Activated CD4-positive, alpha-beta T cell treated with anti-CD3 and anti-CD28 coated beads, Interleukin-2, amount 10 ng/mL, durations not matched to agents 24 days and 14 days (primary cell): ENCODE measurements at places on chromosomes 4 and X. TPM values are rescaled to one million over a fixed set of nuclear protein-coding genes. Genes with fewer than 3 reads are reported as not detected.

CNKSR2 gene
- 7.1 and 10.2 TPM in 2 replicates for total RNA-seq

DNA sequence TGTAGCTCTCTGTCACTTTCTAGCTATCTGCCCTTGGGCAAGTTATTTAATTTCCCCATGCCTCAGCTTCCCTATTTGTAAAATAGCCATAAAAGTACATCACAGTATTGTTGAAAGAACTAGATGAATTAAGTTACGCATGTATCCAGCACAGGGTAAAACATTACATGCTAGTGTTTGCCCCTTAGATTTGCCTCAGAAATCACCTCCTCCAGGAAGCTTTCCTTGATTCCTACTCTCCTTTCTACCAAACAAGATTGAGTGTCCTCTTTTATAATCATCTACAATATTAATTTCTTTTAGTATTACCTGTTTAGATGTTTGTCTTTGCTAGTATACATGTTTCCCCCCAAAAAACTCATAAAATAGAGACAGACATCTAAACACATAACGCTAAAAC lies 369.5 kb downstream of the GBA3 start:
- DNase-seq: no peak

- peak; percentile 88 for DNase-seq
Measured at GRCh38 chr4:121822796-121823504, 733 bp downstream of the CCNA2 start.

DNA sequence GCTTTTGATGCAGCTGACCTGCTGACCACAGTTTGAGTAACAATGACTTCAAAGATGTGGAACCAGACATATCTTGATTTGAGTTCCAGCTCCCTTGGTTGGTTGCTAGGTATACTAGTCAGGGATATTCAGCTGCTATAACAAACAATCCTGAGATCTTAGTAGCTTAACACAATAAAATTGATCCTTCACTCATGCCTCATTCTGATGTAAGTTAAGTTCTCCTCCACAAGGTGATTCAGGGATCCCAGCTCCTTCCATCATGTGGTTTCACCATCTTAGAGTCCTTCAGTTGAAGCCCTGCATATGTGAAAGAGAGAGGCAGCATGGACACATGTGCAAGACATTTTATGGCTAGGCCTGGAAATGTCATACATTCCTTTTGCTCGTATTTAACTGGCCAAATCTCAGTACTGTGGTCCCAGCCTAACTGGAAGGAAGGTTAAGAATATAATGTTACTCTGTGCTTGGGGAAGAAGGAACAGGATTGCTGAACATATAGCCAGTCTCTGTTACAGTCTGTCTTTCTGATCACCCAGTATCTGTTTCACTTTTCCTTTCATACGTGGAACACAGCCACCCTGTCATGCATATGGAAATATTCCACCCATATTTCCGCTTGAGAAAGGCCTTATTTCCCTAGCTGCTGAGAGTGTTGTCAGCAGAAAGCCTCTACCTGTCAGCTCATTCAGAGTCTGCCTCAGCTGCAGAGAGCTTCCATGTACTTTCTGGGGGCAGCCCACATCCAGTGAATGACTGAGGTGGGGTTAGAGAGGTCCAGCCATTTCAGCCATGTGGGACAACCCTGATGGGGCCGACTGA lies 7.1 kb downstream of the SMIM9 start:
- peak; percentile 72 for DNase-seq

- no peak for DNase-seq
Measured at GRCh38 chr4:110020646-110021443, 108.2 kb downstream of the EGF start.

GRCh38 chrX:14039344-14039743 lies 9.7 kb upstream of the GEMIN8 start:
- peak; percentile 84 for DNase-seq

CDKL5 gene
- total RNA-seq: 0.23 and 0.43 TPM in 2 replicates
